ENCODE measurements at places on chromosomes 11 and 22. TPM values are rescaled to one million over a fixed set of nuclear protein-coding genes. Genes with fewer than 3 reads are reported as not detected.

- H3K4me3 ChIP-seq = no peak overlapping the region
- H3K27ac ChIP-seq = peak overlapping the region; percentile 91
- H3K36me3 ChIP-seq = no peaks in the 10 kb centered on the region
- H3K4me1 ChIP-seq = peaks cover 35% of the 10 kb centered on the region
Measured at GRCh38 chr11:15146271-15147003, 31.7 kb downstream of the INSC start.

DNA sequence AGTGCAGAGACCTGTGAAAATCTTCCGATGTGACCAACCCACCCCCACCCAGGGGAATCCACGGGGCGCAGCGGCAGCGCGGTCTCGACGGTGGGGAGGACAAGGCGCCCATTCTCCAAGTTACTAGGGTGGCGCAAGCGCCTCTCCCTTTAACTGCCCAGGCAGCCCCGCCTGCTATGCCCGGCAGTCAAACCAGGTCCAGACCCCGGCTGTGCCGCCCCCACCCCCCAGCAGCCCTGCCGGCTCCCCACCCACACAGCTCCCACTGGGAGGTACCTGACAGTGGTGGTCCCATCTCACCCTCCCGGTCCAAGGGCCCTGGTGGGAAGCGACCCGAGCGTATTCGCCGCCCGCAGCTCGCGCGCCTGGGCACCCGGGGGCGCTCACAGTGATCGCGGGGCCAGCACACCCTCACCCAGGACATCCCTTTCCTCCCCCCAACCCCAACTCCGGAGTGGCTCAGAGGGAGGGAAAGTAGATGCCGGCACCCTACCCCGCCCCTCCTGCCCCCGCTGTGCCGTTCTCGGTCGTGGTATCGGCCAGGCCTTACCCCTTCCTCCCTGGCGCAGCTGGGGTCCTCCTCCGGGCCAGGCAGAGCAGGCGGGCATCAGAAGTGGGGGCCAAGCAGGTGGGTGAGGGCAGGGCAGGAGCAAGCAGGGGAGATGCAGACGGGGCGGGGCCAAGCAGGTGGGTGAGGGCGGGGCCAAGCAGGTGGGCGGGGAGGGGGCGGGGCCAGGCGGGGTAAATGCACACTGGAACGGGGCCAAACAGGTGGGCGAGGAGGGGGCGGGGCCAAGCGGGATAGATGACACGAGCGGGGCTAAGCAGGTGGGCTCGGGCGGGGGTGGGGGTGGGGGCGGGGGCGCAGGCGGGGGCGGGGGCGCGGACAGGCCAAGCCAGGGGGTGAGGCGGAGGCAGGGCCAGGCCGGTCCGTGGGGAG, at the start of gene TRPM5:
TRPM5 (minus strand) TSS at position 634 of the 940 bp plus-strand sequence. CDS start 21,478 bp downstream, outside the sequence.
- no peak within 1 kb of the TSS for H3K27ac ChIP-seq
- H3K4me1 ChIP-seq = no peaks in the 10 kb centered on the region
- DNase-seq = no peak
- no peak within 1 kb of the TSS for H3K4me3 ChIP-seq
- H3K36me3 ChIP-seq = no peaks in the 10 kb centered on the region

DNA sequence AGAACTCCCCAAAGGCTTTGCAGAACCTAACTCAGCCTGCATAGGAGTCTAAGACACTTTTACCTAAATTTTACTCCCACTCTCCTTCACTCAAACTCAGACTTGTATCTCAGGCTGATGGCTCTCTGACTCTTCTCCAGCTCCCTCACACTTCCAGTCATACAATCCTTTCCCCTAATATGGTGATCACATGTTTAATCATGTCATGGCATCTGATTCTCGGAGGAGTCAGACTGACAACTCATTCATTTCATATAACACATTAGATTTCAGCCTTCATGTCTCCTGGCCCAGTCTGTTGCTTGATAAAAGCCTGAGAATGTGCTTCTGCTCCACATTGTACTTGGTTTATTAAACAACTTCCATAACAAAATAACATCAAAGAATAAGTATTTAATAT, 1503.9 kb upstream of the TENM4 start:
- no peak overlapping the region for H3K4me3 ChIP-seq
- H3K27me3 ChIP-seq = no peaks in the 10 kb centered on the region
- H3K27ac ChIP-seq = no peak overlapping the region
- no peaks in the 10 kb centered on the region for H3K36me3 ChIP-seq
- peak; percentile 32 for DNase-seq

DNA sequence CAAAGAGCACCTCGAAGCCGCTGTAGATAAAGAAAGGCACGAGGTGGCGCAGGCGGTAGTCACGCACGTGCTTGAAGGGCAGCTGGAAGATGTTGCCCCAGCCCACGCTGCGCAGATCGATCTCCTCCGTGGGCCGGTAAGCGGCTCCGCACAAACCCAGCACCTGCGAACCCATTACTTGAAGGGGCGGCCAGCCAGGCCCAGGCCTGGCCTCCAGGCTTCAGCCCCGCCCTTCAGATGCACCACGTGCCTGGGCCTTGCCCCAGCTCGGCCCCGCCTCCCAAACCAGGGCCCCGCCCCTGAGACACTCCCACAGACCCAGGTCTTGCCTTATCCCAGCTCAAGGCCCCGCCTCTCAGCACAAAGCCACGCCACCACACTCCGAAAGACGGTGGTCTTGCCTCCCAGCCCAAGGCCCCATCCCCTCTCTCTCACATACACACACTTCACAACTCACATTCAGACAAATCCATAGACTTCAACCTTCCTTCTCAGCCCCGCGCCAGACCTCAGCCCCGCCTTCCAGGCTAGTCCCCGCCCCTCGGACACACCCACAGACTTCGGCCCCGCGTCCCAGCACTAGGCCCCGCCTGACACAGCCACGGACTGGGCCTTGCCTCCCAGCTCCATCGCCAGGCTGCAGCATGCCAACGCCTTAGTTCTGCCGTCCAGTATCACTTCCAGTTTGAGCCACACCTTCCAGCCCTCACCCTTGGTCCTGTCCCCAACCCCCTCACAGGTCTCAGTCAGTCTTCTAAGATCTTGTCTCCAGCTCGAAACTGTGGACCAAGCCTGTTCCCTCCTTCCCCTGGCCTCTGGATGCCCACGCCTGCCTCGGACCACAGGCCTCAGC, 7.0 kb downstream of the UNC93B1 start:
- peak; percentile 73 for DNase-seq
- no peak overlapping the region for H3K4me3 ChIP-seq
- no peaks in the 10 kb centered on the region for H3K27me3 ChIP-seq
- H3K4me1 ChIP-seq = no peaks in the 10 kb centered on the region

DNA sequence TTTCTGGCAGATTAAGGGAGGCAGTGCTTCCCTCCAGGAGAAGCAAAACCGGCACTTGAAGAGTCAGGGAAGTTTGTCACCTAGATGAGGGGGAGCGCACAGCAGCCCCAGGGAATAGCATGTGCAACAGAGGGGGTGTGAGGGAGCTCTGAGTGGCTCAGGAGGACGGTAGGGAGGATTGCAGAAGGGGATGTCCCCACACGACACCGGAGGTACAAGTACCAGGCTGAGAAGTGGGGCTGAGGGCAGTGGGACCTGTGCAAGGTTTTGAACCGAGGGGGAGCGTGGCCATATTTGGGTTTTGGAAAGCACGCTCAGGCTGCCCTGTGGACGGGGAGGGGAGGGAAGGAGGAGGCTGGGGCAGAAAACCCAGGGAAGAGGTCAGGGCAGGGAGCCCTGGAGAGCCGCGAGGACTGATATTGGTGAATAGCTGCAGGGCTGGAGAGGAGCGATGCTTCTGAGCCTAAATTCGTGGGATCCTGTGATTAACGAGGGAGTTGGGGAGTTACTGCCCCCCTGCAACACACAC, 17.9 kb upstream of the TMPRSS6 start:
- H3K36me3 ChIP-seq = no peaks in the 10 kb centered on the region
- H3K27ac ChIP-seq = no peak overlapping the region
- no peak for DNase-seq
- no peaks in the 10 kb centered on the region for H3K4me1 ChIP-seq
- H3K4me3 ChIP-seq = no peak overlapping the region
- peaks cover 14% of the 10 kb centered on the region for H3K27me3 ChIP-seq

DNA sequence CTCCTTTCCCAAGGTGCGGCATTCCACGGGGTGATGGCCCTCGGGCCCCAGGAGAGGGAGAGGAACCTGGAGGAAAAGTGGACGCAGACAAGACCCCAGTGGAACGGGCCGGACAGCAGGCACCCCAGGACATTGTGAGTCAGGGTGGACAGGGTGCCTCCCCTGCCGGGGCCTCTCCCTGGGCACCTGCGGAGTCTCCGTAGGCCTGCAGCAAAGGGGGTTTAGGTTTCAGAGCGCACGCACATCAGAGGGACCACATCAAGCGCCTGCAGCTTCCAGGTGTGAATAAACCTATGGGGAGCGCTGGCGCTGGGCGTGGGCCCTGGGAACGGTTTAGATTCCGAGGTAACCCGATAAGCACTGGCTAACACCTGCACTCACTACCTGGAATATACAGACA, 22.7 kb upstream of the FGF19 start:
- no peak overlapping the region for H3K4me3 ChIP-seq
- no peaks in the 10 kb centered on the region for H3K4me1 ChIP-seq
- no peak overlapping the region for H3K27ac ChIP-seq
- DNase-seq = no peak

DNA sequence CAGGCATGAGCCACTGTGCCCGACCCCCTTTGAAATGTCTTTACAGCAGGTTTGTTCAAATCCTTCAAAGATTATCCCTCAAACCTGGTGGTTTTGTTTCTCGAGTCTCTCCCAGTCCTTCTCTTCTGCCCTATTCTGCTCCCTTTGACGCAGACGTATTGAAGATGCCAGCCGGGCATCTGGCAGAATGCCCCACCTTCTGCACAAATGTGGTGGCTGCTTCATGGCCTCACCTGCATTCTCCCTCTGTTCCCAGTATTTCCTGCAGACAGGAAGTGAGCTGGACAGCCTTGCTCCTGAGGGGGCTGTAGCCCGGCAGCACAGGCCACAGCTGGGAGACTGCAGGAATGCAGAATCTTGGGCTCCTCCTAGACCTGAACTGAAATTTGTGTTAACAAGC, 4.8 kb upstream of the NAP1L4 start:
- no peak overlapping the region for H3K27ac ChIP-seq
- DNase-seq = no peak
- H3K4me1 ChIP-seq = no peaks in the 10 kb centered on the region
- peaks cover 24% of the 10 kb centered on the region for H3K36me3 ChIP-seq
- H3K27me3 ChIP-seq = no peaks in the 10 kb centered on the region

GRCh38 chr11:35622070-35622469, 3.8 kb downstream of the FJX1 start:
- peaks cover 40% of the 10 kb centered on the region for H3K4me1 ChIP-seq
- H3K36me3 ChIP-seq = no peaks in the 10 kb centered on the region
- peak overlapping the region; percentile 19 for H3K27ac ChIP-seq
- DNase-seq = peak; percentile 81
- H3K27me3 ChIP-seq = no peaks in the 10 kb centered on the region

GRCh38 chr11:117925198-117925925, 3.8 kb downstream of the TMPRSS13 start:
- no peaks in the 10 kb centered on the region for H3K4me1 ChIP-seq
- H3K27me3 ChIP-seq = peaks cover 9% of the 10 kb centered on the region
- H3K36me3 ChIP-seq = no peaks in the 10 kb centered on the region
- no peak overlapping the region for H3K4me3 ChIP-seq

- no peak overlapping the region for H3K27ac ChIP-seq
- H3K4me1 ChIP-seq = no peaks in the 10 kb centered on the region
- no peaks in the 10 kb centered on the region for H3K36me3 ChIP-seq
- no peak overlapping the region for H3K4me3 ChIP-seq
- DNase-seq = no peak
- H3K27me3 ChIP-seq = peaks cover 50% of the 10 kb centered on the region
Measured at GRCh38 chr22:39915295-39915726, 14.4 kb downstream of the GRAP2 start.

- H3K27ac ChIP-seq = no peak overlapping the region
- H3K27me3 ChIP-seq = peaks cover 19% of the 10 kb centered on the region
- H3K36me3 ChIP-seq = no peaks in the 10 kb centered on the region
- H3K4me1 ChIP-seq = peaks cover 4% of the 10 kb centered on the region
- DNase-seq = no peak
Measured at GRCh38 chr22:39149915-39150847, 2.3 kb downstream of the CBX7 start.

DNA sequence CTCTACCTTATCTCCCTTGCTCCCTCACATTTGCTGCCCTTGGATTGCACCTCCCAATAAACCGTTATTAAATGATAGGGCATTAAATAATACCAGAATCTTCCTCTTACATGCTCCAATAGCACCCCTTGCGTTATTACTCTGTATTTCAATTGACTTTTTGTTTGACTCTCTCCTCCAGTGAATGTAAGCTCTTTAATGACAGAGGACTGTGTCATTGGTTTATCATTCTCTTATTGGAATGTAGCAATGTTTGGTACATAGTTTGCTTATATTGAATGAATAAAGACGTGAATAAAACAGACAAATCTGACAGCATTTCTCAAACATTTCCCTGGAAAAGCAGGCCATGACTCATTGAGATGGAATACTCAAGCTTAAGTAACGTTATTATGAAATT, 8.7 kb upstream of the MPEG1 start:
- H3K4me1 ChIP-seq = peaks cover 33% of the 10 kb centered on the region
- H3K4me3 ChIP-seq = no peak overlapping the region
- peak; percentile 69 for DNase-seq

- H3K36me3 ChIP-seq = no peaks in the 10 kb centered on the region
- DNase-seq = no peak
- H3K27me3 ChIP-seq = no peaks in the 10 kb centered on the region
- no peaks in the 10 kb centered on the region for H3K4me1 ChIP-seq
- no peak overlapping the region for H3K4me3 ChIP-seq
- H3K27ac ChIP-seq = no peak overlapping the region
Measured at GRCh38 chr11:41845066-41845465, 385.6 kb upstream of the LRRC4C start.

- H3K36me3 ChIP-seq = peaks cover 24% of the 10 kb centered on the region
- H3K27me3 ChIP-seq = no peaks in the 10 kb centered on the region
Measured at GRCh38 chr11:108135845-108136544, 14.6 kb downstream of the ACAT1 start.

GRCh38 chr11:86873573-86874083, 73.3 kb downstream of the PRSS23 start:
- no peak for DNase-seq
- H3K36me3 ChIP-seq = no peaks in the 10 kb centered on the region
- H3K4me1 ChIP-seq = peaks cover 14% of the 10 kb centered on the region
- no peak overlapping the region for H3K27ac ChIP-seq
- no peaks in the 10 kb centered on the region for H3K27me3 ChIP-seq

DNA sequence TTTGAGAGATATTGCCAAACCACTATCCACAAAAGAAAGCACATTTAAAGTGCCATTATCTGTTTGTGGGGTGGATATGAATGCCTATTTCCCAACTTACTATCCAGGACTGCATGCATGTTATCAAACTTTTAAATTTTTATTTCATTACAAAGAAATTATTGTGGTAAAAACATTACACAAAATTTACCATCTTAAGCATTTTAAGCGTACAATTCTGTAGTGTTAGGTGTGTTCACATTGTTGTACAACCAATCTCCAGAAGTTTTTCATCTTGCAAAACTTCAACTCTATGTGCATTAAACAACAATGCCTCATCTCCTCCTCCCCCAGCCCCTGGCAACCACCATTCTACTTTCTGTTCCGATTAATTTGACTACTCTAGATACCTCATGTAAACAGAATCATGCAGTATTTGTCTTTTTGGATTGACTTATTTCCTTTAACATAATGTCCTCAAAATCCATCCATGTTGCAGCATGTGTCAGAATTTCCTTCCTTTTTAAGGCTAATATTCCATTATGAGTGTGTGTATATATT, 17.6 kb upstream of the CD44 start:
- no peaks in the 10 kb centered on the region for H3K36me3 ChIP-seq
- no peak for DNase-seq
- no peaks in the 10 kb centered on the region for H3K27me3 ChIP-seq
- H3K4me1 ChIP-seq = no peaks in the 10 kb centered on the region

Gene CNGA4
- not detected for total RNA-seq

Gene CECR2
- not detected for total RNA-seq

Gene SLC22A6
- not detected for total RNA-seq

Gene SLC17A6
- not detected for total RNA-seq

Gene TSSK2
- not detected for total RNA-seq

Gene ZNF214
- total RNA-seq = 2.1 TPM

Gene LRP4
- 2.9 TPM for total RNA-seq

Gene SLC25A45
- total RNA-seq = 3.6 TPM

Gene PLAAT4
- total RNA-seq = 0.65 TPM

Gene TRPT1
- 66.0 TPM for total RNA-seq
